ENCODE measurements at places on chromosomes 7 and 10.

DNA sequence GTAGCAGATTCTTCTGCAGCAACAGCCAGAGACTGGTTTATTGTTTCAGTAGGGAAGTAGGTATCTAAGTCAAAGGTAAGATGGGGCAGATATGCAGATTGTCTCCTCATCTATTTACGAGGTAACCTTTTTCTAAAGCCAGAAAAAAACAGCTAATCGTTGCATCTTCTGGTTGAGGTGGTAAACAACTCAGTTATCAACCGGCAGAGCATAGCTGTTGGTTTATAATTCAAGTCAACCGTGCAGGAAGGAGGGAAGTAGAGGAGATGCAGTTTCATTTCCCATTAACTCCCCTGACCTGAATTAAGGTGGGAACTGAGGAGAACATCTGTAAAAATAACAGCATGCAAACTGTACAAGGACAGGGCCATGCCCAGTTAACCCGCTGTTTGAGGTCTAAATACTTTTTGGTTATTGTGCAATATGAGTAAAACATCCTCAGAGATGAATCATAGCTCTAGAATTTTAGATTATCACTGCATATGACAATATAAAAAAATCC, 156.5 kb upstream of the ITGB1 start:
- no peak for DNase-seq

GRCh38 chr10:121435099-121435875, 163.0 kb downstream of the FGFR2 start:
- DNase-seq, result no peak

DNA sequence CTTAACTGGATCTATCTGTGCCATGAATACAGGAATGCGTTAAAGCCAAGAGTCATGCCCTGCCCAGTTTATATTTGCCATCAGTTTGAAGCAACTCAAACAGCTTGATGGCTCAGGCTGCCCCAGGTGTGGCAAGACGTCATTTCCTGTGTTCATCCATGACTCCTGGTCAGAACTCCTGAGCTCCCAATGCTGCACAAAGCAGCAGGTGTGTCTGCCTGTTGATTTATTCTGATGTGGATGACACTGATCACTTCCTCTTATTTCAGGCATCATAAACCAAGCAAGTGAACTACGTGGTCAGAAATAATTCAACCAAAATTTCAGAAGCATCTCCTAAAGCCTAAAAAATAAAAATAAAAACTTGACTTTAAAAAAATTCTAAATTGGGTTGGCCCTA, 68.5 kb downstream of the EZH2 start:
- no peak for DNase-seq

GRCh38 chr10:42754155-42755027, 28.2 kb upstream of the BMS1 start:
- DNase-seq, result peak; percentile 29

- DNase-seq, result no peak
Observed at GRCh38 chr10:122098924-122099323, 110.0 kb downstream of the TACC2 start.

DNA sequence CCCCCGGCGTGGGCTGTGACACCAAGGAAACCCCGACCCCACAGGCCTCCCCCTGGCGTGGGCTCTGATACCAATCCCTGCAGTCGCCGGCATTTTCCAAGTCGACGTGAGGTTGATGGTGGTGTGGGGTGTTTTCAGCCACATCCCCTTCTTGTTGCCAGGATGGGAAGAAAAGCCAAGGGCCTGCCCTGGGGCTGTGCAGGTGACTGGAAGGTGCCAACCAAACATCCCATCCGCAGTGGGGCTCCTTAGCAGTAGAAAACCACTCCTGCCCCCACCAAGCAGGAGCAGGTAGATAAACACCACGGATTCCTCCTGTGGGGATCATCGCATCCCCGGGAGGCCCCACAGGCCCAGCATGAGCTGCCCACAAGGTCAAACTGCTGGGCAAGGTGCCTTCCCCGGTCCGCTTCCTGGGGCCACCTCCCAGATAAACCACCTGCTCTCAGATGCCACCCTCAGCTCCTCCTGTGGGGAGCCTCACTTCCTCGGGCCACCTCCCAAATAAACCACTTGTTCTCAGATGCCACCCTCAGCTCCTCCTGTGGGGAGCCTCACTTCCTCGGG, 88.5 kb upstream of the DIP2C start:
- no peak for DNase-seq

DNA sequence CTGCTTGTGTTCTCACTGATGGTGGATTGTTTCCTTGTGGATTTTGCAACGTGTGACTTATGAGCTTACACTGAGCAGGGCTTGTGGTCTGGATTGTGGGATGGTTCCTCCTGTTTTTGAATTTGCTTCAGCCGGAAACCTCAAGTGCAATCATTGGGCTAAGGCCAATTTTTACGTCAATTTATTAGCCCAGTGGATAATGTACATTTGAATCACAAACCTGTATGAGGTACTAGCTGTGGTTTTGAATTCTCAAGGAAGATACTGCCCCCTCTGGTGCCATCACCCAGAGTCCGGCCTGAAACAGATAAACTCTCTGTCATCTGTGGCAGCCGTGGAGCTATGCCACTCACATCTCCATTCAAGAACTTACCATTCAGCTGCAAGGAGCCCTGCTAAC, 7.3 kb upstream of the ZNF777 start:
- DNase-seq, result no peak

DNA sequence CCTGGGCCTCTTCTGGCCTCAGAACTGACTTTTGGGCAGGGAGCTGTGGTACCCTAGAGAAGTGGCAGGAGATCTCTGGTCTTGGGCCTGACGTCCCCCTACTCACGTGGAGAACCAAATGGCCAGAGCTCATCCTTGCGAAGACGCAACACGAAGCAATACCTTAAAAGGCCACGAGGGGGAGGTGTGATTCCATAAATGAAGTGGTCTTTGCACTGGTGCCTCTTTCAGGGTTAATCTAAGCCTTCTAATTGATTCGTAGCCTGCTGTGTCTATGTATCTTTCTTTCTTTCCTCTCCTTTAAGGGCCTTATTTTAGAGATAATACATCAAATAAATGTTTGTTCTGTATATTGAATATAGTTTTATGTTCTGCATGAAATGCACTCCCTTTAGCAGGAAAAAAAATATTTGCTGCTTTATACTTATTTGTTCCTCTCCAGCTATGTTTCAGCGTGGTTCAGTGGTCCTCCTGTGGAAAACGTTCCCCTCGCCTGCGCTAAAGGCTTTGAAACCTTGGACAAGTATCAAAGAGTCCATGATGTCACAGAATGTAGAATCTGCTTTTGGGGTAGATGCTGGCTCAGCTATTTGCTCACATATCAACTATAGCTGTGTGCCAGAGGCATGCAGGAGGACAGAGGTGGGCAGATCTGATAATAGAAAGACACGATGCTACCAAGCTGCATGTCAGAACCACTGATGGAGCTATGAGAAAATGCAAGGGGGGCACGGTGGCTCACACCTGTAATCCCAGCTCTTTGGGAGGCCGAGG, 41.0 kb downstream of the STRA8 start:
- DNase-seq, result peak; percentile 85

DNA sequence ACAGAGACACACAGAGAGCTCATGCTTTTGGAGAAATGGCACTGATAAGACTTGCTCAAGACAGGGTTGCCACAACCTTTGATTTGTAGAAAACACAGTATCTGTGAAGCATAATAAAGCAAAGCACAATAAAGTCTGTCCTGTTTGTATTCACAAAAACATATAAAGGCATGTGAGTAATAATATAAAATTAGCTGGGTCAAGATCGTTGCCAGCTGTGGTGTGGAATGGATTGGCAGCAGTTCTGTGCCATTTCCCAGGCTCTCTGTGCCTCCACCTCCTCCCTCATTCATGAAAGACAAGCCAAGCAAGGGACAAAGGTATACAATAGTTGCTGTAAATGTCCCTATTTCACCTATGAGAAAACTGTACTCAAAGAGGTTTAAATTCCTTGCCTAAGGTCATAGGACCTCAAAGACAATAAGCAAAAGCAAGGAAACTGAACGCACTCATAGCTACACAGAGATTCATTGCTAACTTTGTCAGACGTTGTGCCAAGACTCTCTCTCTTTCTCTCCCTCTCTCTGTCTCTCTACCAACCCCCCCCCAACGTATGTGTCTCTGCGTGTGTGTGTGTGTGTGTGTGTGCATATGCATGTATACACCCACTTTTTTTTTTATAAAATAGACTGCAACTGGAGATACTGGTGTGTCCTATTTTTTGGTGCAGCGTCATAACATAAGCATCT, 31.8 kb downstream of the CHST3 start:
- peak; percentile 13 for DNase-seq

DNA sequence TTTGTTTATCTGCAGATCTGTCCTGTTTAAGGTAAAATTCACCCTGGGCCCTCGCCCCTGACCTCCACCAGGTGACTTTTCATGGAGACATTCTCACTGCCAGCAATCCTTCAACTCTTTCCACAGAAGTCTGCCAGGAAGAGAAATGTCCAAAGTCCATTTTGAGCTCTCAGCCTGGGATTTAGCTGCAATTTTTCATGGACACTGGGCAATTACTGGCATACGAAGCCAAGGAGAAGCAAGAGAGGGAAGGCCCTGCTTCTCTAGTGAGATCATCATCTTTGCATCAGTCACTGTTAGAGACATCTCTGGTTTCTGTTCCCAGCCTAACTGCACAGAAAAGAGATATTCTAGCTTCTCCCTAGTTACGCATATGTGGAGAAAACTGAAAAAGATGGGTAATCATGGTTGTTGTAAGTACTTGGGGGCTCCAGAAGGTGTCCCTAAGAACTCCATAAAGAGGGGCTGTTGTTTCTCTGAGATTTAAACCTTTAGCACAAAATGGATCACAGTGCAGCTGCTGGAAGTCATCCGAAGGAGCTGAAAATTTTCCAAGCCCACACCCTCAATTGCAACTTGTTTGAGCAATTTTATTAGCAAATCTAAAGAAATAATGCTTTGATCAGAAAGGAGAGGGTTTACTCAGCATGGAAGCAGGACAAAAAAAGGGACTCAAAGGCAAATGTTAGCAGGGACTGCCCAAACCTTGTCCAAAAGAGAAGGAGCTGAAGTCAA, 168.9 kb downstream of the SNX10 start:
- no peak for DNase-seq

GRCh38 chr10:49055221-49055849, 60.0 kb downstream of the VSTM4 start:
- no peak for DNase-seq

DNA sequence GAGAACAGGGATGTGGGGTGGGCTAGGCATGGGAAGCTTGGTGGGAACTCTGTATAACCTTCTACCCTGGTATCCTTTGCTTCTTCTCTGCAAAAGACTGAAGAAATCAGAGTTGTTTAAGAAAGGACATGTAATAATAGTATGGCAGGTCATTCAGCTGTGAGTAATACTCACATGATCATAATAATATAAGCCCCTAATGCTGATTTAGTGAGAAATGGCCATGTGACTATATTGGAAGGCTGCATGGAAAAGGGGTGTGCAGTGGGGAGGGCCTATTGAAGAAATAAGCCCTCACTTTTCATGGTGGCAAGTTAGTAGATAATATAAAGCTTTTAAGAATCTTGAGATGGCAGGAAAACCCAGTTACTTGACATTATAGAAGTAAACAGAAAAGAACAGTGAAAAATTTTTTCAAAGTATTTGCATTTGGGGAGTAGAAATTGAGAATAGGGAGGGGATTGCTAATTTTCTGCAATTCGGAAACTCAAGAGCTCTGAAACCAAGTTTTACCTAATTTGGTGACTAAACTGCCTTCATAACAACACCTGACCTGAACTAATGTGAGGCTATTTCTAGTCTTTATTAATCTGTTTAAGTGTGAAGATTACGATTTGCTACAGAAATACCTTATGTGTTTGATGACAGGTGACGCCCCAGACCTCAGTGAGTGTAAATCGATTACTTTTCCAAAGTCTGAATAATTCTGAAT, 44.4 kb downstream of the ATXN7L1 start:
- no peak for DNase-seq

DNA sequence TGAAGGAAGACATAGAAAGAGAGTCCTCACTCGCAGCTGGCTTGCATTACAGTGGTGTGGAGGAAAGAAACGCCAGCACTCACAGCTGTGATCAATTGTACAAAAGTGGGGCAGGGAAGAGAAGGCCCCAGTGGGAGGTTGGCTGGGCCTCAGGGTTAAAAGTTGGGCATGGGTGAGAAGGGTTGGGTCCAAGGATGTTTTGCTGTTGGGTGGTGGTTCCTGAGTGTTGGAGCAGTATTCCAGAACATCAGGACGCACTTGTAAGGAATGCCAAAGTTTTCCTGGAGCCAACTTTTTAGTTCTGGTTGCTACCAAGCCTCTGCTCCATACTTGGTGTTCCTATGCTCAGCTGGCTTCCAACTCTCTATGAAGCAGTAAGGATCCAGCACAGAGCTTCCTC, 55.4 kb upstream of the MKRN1 start:
- no peak for DNase-seq

DNA sequence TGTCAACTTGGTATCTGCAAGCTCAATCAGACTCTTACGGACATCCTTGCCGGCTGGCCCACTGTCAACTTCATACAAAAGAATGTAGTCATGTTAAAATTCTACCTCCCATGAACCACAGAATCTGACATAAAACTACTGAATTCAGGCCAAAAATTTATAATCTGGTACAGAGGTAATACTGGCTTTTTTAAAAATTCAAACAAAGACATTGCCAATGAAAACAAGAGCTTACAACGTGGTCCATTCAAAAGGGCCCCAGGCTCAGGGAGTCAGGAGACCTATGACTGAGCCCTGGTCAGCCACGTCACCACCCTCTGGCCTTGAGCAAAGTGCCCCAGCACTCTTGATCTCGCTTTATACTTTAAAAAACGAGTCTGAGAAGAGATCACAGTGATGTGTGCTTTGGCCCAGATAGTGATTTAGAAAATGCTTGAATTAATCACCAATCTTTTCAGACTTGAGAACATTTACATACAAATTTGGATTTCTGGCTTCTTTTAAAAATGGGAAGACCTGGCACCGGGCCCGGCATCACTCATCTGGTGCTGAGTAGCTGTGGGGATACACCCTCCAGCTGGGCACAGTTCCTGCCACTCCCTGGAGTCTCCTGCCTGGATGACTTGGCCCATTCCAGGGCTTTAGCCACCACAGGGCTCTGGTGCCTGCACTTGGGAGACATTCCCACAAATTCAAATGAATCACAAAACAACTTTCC, 94.1 kb downstream of the PIP4K2A start:
- DNase-seq, result no peak

DNA sequence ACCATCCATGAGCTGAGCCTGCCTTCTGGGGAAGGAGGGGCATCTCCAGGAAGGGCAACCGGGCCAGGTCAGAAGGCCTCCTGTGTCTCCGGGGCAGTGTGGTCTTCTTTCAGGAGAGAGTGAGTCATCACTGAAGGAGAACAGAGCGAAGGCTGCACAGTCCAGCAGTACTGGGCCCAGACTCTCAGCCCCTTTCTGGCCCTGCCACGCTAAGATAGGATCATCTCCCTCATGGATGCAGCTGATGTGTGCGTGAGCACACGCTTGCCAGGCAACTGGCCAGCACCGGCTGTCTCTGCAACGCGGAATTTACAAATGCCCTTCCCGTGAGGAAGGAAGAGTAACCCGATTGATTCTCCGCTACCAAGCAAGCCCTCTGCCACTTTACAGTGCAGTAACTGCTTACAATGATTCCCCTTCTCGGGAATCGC, 328.2 kb downstream of the TNS3 start:
- DNase-seq, result peak; percentile 43

Data from hematopoietic multipotent progenitor cell treated with erythropoietin and hydrocortisone succinate and interleukin-3 and kit ligand, for 6 days (in vitro differentiated cells).